Common myeloid progenitor, CD34-positive (primary cell): ENCODE measurements at places on chromosomes 1 and 21.

GRCh38 chr1:114314098-114314497 is 160.4 kb upstream of the SYT6 start:
- no peak overlapping the region for H3K27ac ChIP-seq
- H3K4me3 ChIP-seq = no peak overlapping the region
- H3K36me3 ChIP-seq = no peaks in the 10 kb centered on the region
- H3K27me3 ChIP-seq = no peaks in the 10 kb centered on the region
- no peaks in the 10 kb centered on the region for H3K4me1 ChIP-seq

GRCh38 chr21:45845770-45846090 is 135.8 kb upstream of the COL6A1 start:
- no peak for DNase-seq
- no peak overlapping the region for H3K27ac ChIP-seq
- H3K36me3 ChIP-seq = no peaks in the 10 kb centered on the region
- H3K4me1 ChIP-seq = no peaks in the 10 kb centered on the region

- no peaks in the 10 kb centered on the region for H3K36me3 ChIP-seq
- no peak overlapping the region for H3K27ac ChIP-seq
- peaks cover 15% of the 10 kb centered on the region for H3K4me1 ChIP-seq
- no peak overlapping the region for H3K4me3 ChIP-seq
- DNase-seq = no peak
- H3K27me3 ChIP-seq = no peaks in the 10 kb centered on the region
Observed at GRCh38 chr1:40976952-40977690, 2.4 kb upstream of the CTPS1 start.

DNA sequence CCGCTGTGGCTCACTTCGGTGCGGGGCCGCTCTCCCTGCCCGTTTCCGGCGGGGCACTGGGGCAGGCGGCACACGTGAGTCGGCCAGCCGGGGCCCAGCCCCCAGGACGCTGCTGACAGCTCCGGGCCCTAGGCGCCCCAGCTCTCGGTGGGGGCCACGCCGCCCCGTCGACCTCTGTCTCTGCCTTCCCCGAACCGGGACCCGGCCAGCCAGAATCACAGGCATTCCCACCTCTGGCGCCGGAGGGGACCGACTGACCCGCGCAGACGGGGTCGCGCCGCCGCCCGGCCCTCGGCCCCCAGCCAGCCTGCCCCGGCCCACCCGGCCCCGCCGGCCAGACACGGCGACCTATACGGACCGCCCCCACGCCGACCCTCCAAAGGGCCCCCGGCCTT is 755 bp downstream of the SCMH1 start:
- peaks cover 43% of the 10 kb centered on the region for H3K4me1 ChIP-seq
- H3K27me3 ChIP-seq = no peaks in the 10 kb centered on the region
- H3K27ac ChIP-seq = peak overlapping the region; percentile 75
- H3K36me3 ChIP-seq = no peaks in the 10 kb centered on the region
- peak; percentile 78 for DNase-seq
- H3K4me3 ChIP-seq = peak overlapping the region; percentile 56

DNA sequence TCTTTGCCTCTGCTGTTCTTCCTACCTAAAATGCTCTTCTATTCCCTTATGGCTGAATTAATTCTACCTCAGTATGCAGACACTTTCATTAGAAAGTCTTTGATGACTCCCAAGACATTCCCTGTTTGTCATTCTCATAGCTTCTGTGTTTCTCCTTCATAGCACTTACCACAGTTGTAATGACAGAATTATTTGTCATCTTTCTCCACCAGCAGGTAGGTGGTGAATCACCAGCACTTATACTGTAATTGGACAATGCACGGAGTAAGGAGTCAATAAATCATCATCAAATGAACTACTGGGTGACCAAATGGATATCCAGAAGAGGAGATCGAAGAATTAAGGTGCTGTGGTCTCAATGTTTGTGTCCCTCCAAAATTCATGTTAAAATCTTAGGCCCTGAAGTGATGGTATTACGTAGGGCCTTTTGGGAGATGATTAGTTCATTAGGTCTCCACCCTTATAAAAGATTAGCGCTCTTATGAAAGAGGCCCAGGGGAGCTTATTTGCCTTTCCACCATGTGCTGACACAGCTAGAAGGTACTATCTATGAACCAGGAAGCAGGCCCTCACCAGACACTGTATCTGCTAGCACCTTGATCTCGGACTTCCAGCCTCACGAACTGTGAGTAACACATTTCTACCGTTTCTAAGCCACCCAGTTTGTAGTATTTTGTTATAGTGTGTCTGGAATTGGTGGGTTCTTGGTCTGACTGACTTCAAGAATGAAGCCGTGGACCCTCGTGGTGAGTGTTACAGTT is 2.4 kb upstream of the CCT8 start:
- H3K27ac ChIP-seq = no peak overlapping the region
- H3K4me3 ChIP-seq = no peak overlapping the region
- no peak for DNase-seq
- H3K36me3 ChIP-seq = no peaks in the 10 kb centered on the region
- peaks cover 49% of the 10 kb centered on the region for H3K4me1 ChIP-seq

DNA sequence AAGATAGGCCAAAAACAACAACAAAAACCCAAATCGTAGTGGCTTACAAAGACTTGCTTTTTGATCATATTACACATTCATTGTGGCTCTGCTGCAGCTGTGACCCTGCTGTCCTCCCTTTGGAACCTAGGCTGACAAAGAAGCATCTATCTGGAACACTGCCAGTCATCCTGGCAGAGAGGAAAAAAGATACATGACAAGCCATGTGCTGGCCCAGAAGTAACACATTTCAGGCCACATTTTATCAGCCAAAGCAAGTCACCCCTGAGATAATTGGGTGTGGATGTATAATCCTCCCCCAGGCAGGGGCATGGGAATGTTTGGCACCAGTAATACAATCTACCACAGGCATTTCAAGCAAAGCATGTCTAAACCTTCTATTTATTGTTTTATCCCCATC is 37.2 kb upstream of the AGO1 start:
- no peak for DNase-seq
- no peak overlapping the region for H3K4me3 ChIP-seq
- peaks cover 13% of the 10 kb centered on the region for H3K36me3 ChIP-seq
- no peak overlapping the region for H3K27ac ChIP-seq
- no peaks in the 10 kb centered on the region for H3K27me3 ChIP-seq

DNA sequence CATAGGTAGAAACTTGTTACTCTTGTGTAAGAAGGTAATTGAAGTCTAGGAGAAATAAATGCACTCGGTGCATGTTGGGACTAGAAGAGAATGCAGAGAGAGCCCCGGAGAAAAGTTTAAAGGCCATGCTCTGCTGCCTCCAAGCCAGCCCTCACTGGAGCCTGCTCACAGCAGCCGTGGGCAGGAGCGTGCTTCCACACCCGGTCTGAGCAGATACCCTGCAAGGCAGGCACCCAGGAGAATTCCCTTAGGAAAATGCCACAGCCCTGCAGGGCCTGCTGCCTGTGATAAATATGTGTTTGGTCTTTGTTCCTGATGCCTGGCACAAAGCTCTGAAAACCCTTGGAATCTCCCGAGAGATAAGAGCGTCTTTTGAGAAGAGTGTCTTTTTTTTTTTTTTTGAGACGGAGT is 22.8 kb downstream of the C2CD2 start:
- no peak overlapping the region for H3K4me3 ChIP-seq
- H3K4me1 ChIP-seq = peaks cover 78% of the 10 kb centered on the region
- no peaks in the 10 kb centered on the region for H3K27me3 ChIP-seq
- H3K36me3 ChIP-seq = no peaks in the 10 kb centered on the region

- no peaks in the 10 kb centered on the region for H3K36me3 ChIP-seq
- no peaks in the 10 kb centered on the region for H3K27me3 ChIP-seq
- H3K27ac ChIP-seq = no peak within 1 kb of the TSS
- H3K4me3 ChIP-seq = no peak within 1 kb of the TSS
- H3K4me1 ChIP-seq = no peaks in the 10 kb centered on the region
Observed at GRCh38 chr1:201126832-201127754, at the start of gene ASCL5. Gene ASCL5, minus strand, starts transcription at chr1:201127184. Its CDS starts 11,812 bp downstream, at chr1:201115372.

DNA sequence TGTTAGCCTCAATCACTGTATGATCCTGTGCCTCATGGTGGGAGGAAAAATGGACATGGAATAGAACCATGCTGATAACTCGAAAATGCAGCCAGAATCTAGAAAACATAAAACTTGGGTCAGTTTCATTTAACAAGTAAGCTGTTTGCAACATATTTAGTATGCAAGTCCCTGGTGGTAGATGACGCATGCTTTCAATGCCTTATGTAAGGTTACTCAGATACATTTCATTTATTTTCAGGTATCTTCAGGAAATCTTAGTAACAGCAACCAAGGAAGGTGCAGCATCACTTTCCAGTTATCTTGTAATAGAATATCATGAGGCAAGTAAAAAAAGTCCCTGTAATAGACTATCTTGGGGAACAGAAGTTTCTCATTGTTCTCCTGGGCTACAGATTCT is 92.9 kb downstream of the RYR2 start:
- H3K27me3 ChIP-seq = no peaks in the 10 kb centered on the region
- no peak for DNase-seq
- no peak overlapping the region for H3K27ac ChIP-seq
- no peaks in the 10 kb centered on the region for H3K4me1 ChIP-seq
- H3K4me3 ChIP-seq = no peak overlapping the region
- no peaks in the 10 kb centered on the region for H3K36me3 ChIP-seq

- H3K27me3 ChIP-seq = no peaks in the 10 kb centered on the region
- no peak overlapping the region for H3K27ac ChIP-seq
- no peaks in the 10 kb centered on the region for H3K36me3 ChIP-seq
- no peak overlapping the region for H3K4me3 ChIP-seq
- no peak for DNase-seq
- peaks cover 20% of the 10 kb centered on the region for H3K4me1 ChIP-seq
Observed at GRCh38 chr1:2789986-2790581, 11.4 kb downstream of the TTC34 start.

DNA sequence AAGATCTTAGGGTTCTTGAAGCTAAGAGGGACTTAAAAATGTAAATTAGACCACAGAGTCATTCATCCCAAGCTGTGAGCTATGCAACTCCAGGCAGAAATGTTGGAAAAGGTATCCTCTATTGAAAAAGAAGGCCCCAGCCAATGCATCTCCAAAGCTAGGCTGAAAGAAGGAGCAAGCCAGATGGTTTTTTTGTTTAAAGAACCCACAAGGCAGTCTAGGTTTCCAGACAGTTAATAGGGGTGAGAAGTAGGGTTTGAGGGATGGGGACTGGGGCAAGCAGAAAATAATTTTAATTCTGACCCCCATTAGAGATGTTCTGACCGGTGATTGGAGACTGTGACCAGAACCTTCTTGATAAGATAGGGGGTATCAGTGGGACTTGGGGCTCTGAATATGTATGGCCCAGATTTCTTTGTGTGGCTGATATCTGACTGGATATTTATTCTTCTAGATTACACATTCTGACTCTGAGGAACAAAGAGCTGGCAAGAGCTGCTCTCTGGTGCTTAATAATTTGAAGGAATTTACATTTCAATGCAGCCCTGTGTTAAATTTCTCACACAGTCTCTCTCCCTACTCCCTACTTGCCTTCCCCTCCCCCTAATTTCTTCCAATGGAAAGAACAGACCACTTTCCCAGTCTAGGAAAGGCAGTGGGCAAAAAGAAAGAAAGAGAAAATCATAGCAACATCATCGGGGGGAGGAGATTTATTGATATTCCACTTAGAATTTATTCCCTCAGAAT is 104.9 kb downstream of the NUF2 start:
- no peaks in the 10 kb centered on the region for H3K27me3 ChIP-seq
- no peak overlapping the region for H3K4me3 ChIP-seq
- H3K27ac ChIP-seq = no peak overlapping the region
- DNase-seq = no peak
- no peaks in the 10 kb centered on the region for H3K4me1 ChIP-seq

DNA sequence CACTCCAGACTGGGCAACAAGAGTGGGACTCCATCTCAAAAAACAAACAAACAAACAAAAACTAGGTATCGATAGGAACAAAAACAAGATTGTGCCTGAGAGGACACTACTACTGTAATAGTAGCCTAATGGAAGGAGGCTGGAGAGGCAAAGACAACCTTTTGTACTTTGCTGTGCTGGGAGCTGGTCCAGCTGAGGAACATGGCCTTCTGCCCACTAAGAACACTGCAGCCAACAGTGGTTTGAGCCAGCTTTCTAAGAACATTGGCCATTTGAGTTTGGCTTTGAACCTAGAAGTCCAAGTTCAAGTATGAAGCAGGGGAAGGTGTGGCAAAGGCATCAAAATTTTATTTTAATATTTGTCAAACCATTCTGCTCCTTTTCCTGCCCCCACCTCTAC is 22.7 kb upstream of the RGS8 start:
- H3K36me3 ChIP-seq = no peaks in the 10 kb centered on the region
- DNase-seq = no peak
- no peak overlapping the region for H3K4me3 ChIP-seq
- H3K27me3 ChIP-seq = no peaks in the 10 kb centered on the region
- H3K27ac ChIP-seq = no peak overlapping the region
- H3K4me1 ChIP-seq = no peaks in the 10 kb centered on the region

DNA sequence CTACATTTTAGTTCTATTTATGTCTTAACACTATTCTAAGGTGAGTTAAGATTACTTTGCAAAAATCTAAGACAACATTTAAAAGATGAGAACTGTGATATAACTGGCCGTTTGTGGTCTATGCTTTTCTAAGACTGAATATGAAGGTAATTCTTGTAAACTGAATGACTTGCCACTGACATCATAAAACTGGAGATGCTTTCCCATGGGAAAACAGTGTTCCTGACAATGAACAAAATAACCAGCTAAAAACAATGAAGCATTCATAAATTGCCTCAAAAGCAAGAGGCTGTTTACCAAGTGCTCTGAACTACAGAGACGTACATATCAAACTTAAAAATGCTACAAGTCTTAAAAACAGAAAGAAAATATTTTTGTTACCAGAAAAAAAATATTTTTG is 54.7 kb downstream of the APP start:
- peaks cover 4% of the 10 kb centered on the region for H3K36me3 ChIP-seq
- peaks cover 3% of the 10 kb centered on the region for H3K4me1 ChIP-seq
- H3K27ac ChIP-seq = no peak overlapping the region
- no peak for DNase-seq
- no peaks in the 10 kb centered on the region for H3K27me3 ChIP-seq

- no peak overlapping the region for H3K27ac ChIP-seq
- no peaks in the 10 kb centered on the region for H3K36me3 ChIP-seq
- H3K4me3 ChIP-seq = no peak overlapping the region
Observed at GRCh38 chr1:92105546-92106081, 25.5 kb downstream of the BTBD8 start.

- no peaks in the 10 kb centered on the region for H3K36me3 ChIP-seq
- no peaks in the 10 kb centered on the region for H3K4me1 ChIP-seq
- H3K27ac ChIP-seq = no peak overlapping the region
- H3K27me3 ChIP-seq = peaks cover 10% of the 10 kb centered on the region
- no peak overlapping the region for H3K4me3 ChIP-seq
Observed at GRCh38 chr1:30402031-30402430, 321.4 kb downstream of the MATN1 start.

DNA sequence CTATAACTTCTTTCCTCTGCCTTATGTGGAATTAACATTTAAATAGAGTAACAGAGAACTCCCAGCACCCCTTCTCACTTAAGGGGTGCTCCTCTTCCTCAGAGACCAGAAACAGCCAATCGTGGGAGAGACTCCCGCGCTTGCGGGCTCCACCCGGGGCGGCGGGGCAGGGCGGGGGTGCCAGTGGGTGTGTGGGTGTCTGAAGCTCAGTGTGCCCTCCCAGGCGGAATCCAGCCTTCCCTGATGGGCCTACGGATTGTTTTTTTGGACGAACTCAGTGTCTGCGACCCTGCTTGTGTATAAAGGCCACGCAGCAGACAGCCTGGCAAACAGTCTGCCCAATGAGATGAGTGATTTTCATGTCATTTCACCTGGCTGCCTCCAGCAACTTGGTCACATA is 6.2 kb downstream of the RCC2 start:
- no peak overlapping the region for H3K4me3 ChIP-seq
- H3K27me3 ChIP-seq = no peaks in the 10 kb centered on the region
- H3K36me3 ChIP-seq = peaks cover 50% of the 10 kb centered on the region
- no peak overlapping the region for H3K27ac ChIP-seq
